ENCODE measurements at places on chromosomes 6 and 20.

DNA sequence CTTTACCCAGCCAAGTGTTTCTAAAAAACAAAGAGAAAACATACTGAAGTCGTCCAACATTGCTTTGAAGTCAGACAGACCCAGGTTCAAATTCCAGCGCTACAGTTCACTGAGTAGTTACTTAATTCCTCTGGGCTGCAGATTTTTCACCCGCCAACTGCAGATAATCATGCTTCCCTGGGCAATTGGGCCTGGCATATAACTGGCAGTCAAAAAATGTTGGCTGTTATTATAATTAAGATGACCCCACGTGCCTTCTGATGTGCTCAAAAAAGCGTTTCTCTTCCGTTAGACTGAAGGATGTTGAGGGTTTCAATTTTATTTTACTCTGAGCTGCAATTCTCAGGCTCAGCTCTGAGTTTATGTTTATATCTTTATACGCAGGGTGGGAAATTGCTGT is 156.1 kb upstream of the CITED2 start:
- DNase-seq, result no peak
- H3K27me3 ChIP-seq, result no peaks in the 10 kb centered on the region
- H3K36me3 ChIP-seq, result no peaks in the 10 kb centered on the region
- H3K27ac ChIP-seq, result no peak overlapping the region
- H3K4me3 ChIP-seq, result no peak overlapping the region
- H3K4me1 ChIP-seq, result no peaks in the 10 kb centered on the region

- no peaks in the 10 kb centered on the region for H3K36me3 ChIP-seq
- DNase-seq, result no peak
- H3K4me1 ChIP-seq, result no peaks in the 10 kb centered on the region
Observed at GRCh38 chr6:6434151-6434550, 113.7 kb upstream of the F13A1 start.

DNA sequence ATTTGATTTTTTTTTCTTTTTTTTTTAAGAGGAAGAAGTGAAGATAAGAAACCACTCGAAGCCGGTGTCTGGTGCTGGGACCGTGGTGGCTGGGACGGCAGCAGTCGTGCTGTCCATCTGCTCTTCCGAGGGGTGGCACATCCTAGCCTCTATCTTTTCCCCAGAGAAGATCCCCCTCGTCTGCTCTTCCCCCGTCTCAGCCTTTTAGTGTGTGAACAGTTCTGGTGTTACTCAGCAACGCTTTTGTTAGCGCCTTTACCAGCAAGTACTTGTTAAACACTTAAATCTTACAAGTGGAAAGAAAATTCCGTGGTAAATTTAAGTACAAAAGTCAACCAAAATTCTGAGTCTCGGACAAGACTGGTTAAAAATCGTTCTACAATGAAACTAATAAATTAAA is 90.1 kb downstream of the RSPH3 start:
- no peaks in the 10 kb centered on the region for H3K27me3 ChIP-seq
- H3K36me3 ChIP-seq, result no peaks in the 10 kb centered on the region
- H3K4me1 ChIP-seq, result peaks cover 29% of the 10 kb centered on the region
- peak overlapping the region; percentile 74 for H3K27ac ChIP-seq

- H3K27me3 ChIP-seq, result no peaks in the 10 kb centered on the region
- no peak overlapping the region for H3K27ac ChIP-seq
- no peaks in the 10 kb centered on the region for H3K4me1 ChIP-seq
- no peak for DNase-seq
Observed at GRCh38 chr6:139251045-139251690, 40.6 kb downstream of the TXLNB start.

- no peak for DNase-seq
- H3K4me1 ChIP-seq, result no peaks in the 10 kb centered on the region
- H3K36me3 ChIP-seq, result no peaks in the 10 kb centered on the region
- no peaks in the 10 kb centered on the region for H3K27me3 ChIP-seq
- no peak overlapping the region for H3K4me3 ChIP-seq
Observed at GRCh38 chr6:22106961-22107360, 189.9 kb downstream of the PRL start.

DNA sequence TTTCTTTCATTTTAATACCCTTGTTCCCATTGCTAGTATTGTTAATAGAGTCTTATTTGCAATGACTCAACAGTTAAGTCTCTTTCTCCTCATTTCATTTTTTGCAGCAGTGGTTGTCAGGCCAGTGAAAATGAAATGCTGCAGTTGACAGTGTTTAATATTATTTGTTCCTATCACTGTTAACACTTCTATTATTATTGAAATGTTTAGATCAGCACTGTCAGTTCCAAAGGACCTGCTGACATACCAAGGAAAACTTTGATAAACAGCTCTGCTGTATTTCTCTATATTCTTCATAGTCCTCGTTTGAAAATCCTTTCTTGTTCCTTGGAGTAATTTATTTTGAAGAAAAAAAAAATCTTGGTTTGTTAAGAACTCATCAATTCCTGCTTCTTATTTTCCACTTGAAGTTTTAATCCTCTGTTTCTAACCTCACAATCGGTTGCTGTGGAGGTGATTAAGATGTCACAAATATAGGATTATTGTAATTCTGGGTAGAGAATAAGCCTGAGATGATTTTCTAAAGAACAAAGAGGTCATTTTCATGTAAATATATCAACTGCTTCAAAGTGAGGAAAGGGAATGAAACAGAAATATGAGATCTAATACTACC is 1065.9 kb upstream of the CITED2 start:
- H3K27ac ChIP-seq, result no peak overlapping the region
- no peak overlapping the region for H3K4me3 ChIP-seq
- no peak for DNase-seq
- H3K4me1 ChIP-seq, result no peaks in the 10 kb centered on the region
- no peaks in the 10 kb centered on the region for H3K36me3 ChIP-seq
- H3K27me3 ChIP-seq, result no peaks in the 10 kb centered on the region

DNA sequence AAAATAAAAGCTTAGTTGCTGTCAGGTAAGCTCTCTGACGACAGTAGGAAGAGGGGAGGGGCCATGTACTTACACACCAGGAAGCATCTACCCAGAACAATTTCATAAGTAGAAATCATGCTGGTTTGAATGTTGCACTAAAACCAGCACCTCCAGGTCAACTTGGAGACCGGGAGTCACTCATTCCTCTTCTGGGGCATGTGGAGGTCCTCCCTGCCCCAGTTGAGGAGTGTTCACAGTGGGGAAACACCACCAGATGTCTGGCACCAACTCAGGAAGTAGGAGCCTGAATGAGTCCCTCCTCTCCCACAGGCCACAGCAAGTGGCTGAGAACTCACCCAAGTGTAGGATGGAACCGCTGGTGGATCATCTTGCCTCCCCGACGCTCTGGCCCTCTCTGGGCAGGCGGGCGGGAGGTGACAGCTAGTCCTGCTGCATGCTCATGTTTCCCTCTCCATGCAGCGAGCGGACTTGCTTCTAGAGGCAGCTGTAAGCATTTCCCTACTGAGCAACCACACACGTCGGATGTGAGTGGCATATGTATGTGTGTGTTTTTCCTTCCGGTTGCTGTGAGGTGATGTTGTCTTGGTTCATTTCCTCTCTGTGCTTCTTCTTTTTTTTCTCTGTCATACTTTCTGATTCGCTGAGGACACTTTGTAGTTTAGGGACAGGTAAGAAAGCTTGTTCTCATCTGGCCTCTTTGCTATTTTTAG is 149.5 kb upstream of the NEDD9 start:
- peak; percentile 11 for DNase-seq
- H3K4me3 ChIP-seq, result no peak overlapping the region

DNA sequence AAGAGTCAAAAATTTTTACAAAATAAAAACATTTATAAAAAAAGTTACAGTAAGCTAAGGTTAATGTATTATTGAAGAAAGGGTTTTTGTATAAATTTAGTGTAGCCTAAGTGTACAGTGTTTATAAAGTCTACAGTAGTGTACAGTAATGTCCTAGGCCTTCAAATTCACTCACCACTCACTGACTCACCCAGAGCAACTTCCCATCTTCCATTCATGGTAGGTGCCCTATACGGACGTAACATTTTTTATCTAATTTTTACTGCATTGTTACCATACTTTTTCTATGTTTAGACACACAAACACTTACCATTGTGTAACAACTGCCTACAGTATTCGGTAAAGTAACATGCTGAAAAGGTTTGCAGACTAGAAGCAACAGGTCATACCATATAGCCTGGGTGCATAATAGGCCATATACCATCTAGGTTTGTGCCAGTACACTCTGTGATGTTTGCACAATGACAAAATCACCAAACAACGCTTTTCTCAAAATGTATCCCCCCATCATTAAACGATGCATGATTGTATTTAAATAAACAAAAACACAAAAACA is 6.0 kb downstream of the MTFR2 start:
- DNase-seq, result no peak
- no peaks in the 10 kb centered on the region for H3K36me3 ChIP-seq

DNA sequence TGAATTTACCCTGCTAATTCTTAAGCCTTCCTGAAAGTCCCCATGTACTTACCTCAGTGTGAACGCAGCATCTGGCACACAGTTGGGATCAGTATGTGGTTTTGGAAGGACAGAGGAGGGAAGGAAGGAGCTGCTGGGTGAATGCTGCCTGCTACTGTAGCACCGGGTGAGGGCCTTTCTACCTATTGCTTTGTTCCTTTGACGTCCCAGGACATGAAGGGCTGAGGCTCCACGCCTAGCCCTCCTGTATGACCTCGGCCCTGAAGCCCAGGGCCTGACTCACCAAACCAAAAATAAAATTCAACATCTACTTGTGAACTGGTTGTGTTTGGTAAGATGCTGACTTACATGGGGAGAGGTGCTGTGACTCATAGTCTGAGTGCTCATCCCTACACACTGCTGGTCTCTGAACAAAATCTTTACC is 51.1 kb downstream of the ARID1B start:
- H3K4me3 ChIP-seq, result no peak overlapping the region
- H3K27ac ChIP-seq, result no peak overlapping the region
- H3K27me3 ChIP-seq, result no peaks in the 10 kb centered on the region
- H3K36me3 ChIP-seq, result peaks cover 6% of the 10 kb centered on the region

DNA sequence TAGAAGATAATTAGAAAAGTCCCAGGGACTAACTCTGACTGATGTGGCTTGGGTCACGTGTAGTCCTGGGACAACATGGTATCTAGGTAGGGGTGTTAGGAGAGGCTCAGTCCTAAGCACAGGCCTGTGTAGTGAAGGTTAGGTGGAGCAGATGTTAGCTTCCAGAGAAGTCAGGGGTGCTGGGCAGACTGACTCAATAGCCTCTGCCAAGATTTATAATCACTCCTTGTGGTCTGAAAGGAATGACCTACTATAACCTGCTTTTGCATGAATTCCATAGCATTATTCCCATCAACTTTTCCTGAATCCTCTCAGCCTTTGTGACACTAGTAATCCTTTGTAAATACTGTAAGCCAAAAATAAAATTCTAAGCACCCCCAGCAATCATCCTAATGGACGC is 10.2 kb upstream of the PEX7 start:
- no peak overlapping the region for H3K27ac ChIP-seq
- H3K4me1 ChIP-seq, result no peaks in the 10 kb centered on the region
- no peak for DNase-seq
- no peaks in the 10 kb centered on the region for H3K36me3 ChIP-seq
- H3K4me3 ChIP-seq, result no peak overlapping the region

- peaks cover 28% of the 10 kb centered on the region for H3K4me1 ChIP-seq
- H3K36me3 ChIP-seq, result peaks cover 46% of the 10 kb centered on the region
- H3K27ac ChIP-seq, result peak overlapping the region; percentile 52
- no peaks in the 10 kb centered on the region for H3K27me3 ChIP-seq
Observed at GRCh38 chr20:62141397-62142251, 1.6 kb downstream of the PSMA7 start.

DNA sequence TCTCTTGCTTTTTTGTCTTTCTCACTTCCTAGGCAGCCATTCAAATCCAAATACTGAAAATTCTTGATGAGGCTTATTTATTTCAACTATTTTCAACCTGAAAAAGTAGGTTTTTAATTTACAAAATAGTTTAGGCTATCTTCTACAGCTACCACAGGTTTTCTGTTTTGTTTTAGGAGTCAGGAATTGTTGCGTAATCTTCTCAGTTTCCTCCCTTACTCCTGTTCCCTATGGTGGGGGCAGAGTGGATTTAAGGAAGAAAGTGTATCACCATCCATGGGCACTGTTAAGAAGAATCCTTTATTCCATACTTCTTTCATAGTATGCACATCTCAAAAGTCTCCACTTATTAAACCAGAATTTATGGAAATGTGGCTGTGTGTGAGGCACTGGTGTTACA is 182.4 kb downstream of the KHDC1L start:
- DNase-seq, result no peak
- no peaks in the 10 kb centered on the region for H3K27me3 ChIP-seq
- H3K4me1 ChIP-seq, result no peaks in the 10 kb centered on the region
- H3K4me3 ChIP-seq, result no peak overlapping the region
- no peaks in the 10 kb centered on the region for H3K36me3 ChIP-seq

Data from spinal cord (tissue), 10 donors.